ENCODE measurements at places on chromosomes 16 and 17. TPM values are rescaled to one million over a fixed set of nuclear protein-coding genes. Genes with fewer than 3 reads are reported as not detected.
A peak's percentile ranks its signal among the peaks of the same experiment; 100 is the strongest.

Gene SRL
- total RNA-seq: not detected

Gene LYRM9
- 5.4 TPM for total RNA-seq

Gene CDH5
- total RNA-seq: not detected

- DNase-seq: peak; percentile 58
- no peak overlapping the region for H3K27ac ChIP-seq
- H3K36me3 ChIP-seq: no peaks in the 10 kb centered on the region
- H3K4me3 ChIP-seq: no peak overlapping the region
- H3K27me3 ChIP-seq: peaks cover 7% of the 10 kb centered on the region
Observed at GRCh38 chr17:55527540-55528118, 16.4 kb upstream of the SMIM36 start.

DNA sequence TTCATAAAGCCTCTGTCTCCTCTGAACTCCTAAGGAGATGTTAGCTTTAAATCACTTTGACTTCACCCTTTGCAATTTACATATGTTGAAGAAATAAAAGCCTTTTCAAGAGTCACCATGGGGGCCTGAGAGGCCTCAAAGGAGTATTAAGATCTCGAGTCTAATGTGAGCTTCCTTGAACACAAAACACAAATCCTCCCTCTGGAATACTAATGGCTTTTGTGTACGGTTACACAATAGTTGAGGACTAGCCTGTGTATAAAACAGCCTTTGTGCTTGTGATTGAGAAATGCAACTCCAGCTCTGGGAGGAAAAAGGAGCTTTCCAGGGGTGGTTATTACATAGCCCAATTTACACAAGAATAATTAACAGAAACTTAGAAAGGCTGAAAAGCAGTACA lies 1140.2 kb downstream of the CDH11 start:
- no peak overlapping the region for H3K27ac ChIP-seq
- H3K27me3 ChIP-seq: no peaks in the 10 kb centered on the region
- DNase-seq: no peak
- no peak overlapping the region for H3K4me3 ChIP-seq
- no peaks in the 10 kb centered on the region for H3K4me1 ChIP-seq
- H3K36me3 ChIP-seq: no peaks in the 10 kb centered on the region

- peak overlapping the region; percentile 58 for H3K4me3 ChIP-seq
- peaks cover 1% of the 10 kb centered on the region for H3K27me3 ChIP-seq
Observed at GRCh38 chr17:2983255-2983654, 80.2 kb downstream of the OR1D5 start.

DNA sequence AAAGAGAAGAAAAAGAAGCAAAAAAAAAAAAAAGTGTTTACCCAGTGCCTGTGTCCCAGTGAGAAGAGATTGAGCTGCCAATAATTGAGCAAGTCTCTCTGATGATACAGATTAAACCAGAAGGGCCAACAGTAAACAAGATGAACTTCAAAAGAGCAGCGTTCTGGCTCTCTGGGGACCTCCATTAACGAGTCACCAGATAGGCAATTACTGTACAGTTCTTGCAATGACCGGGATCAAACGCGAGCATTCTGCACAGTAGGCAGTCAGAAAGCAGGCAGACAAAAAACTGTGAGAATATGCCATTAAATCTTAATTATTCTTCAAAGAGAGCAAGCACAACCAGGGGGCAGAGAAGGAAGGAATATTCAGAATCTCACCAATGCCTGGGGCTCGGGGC lies 626.1 kb downstream of the TMEM114 start:
- H3K4me1 ChIP-seq: no peaks in the 10 kb centered on the region
- H3K27me3 ChIP-seq: no peaks in the 10 kb centered on the region
- no peak for DNase-seq

GRCh38 chr16:783404-784161 lies 4.6 kb downstream of the RPUSD1 start:
- no peaks in the 10 kb centered on the region for H3K4me1 ChIP-seq
- H3K27ac ChIP-seq: no peak overlapping the region
- peaks cover 9% of the 10 kb centered on the region for H3K27me3 ChIP-seq
- no peak overlapping the region for H3K4me3 ChIP-seq

- H3K4me1 ChIP-seq: peaks cover 43% of the 10 kb centered on the region
- no peak for DNase-seq
- peaks cover 19% of the 10 kb centered on the region for H3K27me3 ChIP-seq
- H3K27ac ChIP-seq: peak overlapping the region; percentile 74
- peaks cover 38% of the 10 kb centered on the region for H3K36me3 ChIP-seq
Observed at GRCh38 chr16:2520784-2521531, 787 bp downstream of the AMDHD2 start.

DNA sequence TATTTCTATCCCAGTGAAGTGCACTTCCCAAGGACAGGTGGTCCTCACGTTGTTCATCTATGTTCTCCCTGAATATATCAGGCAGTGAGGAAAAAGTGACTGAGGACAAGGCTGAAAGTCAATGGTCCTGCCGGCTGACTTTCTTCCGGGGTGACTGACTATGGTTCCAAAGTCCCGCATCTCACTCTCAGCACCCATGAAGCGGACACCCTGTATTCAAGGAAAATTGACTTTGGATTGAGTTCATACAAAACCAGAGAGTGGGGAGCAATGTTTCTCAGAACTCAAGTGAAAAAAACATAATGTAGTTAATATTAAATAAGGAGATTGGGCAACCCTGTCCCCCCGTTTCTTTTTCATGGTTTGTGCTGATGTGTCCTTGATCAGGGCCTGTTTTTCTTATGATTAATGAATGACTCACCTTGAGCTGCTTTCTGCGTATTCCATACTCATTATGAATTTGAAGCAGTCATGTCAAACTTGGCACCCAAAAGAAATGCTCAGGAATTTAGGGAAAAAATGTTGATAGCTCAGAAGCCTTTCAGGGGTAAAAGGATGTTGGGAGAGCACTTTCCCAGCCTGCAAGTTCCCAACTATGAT lies 184.0 kb downstream of the CYLD start:
- no peaks in the 10 kb centered on the region for H3K4me1 ChIP-seq
- peaks cover 3% of the 10 kb centered on the region for H3K27me3 ChIP-seq
- no peak for DNase-seq
- no peak overlapping the region for H3K27ac ChIP-seq
- no peak overlapping the region for H3K4me3 ChIP-seq

DNA sequence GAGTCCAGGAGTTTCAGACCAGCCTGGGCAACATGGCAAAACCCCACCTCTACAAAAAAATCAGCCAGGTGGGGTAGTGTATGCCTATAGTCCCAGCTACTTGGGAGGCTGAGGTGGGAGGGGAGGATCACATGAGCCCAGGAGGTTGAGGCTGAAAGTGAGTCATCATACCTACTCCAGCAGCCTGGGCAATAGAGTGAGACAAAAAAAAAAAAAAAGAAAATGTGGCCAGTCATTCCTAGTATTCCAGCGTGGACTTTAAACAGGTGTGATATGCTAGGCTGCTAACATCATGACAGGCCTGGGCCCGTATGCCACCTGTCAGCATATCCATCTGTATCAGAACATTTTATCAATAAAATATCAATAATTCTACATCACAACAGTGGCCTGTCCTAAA lies 143.3 kb downstream of the AATF start:
- no peaks in the 10 kb centered on the region for H3K4me1 ChIP-seq
- no peak overlapping the region for H3K4me3 ChIP-seq
- H3K27me3 ChIP-seq: peaks cover 2% of the 10 kb centered on the region
- H3K27ac ChIP-seq: no peak overlapping the region

DNA sequence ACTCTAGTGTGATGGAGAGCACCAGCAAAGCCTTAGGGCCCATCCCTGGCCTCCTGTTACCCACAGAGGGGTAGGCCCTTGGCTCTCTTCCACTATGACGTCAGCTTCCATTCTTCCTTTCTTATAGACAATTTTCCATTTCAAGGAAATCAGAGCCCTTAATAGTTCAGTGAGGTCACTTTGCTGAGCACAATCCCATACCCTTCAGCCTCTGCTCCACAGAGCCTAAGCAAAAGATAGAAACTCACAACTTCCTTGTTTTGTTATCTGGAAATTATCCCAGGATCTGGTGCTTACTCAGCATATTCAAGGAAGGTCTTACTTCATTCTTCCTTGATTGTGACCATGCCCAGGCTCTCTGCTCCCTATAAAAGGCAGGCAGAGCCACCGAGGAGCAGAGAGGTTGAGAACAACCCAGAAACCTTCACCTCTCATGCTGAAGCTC lies at the start of gene CCL8:
TSS of gene CCL8 (plus strand) at position 397 of the 445 bp plus-strand sequence. CDS start 67 bp downstream, outside the sequence.
- no peaks in the 10 kb centered on the region for H3K36me3 ChIP-seq
- no peaks in the 10 kb centered on the region for H3K27me3 ChIP-seq
- peaks cover 8% of the 10 kb centered on the region for H3K4me1 ChIP-seq
- DNase-seq: no peak
- H3K27ac ChIP-seq: no peak within 1 kb of the TSS

- H3K4me3 ChIP-seq: no peak overlapping the region
- no peaks in the 10 kb centered on the region for H3K36me3 ChIP-seq
- H3K4me1 ChIP-seq: no peaks in the 10 kb centered on the region
- H3K27ac ChIP-seq: no peak overlapping the region
- no peaks in the 10 kb centered on the region for H3K27me3 ChIP-seq
Observed at GRCh38 chr16:60655514-60656153, 1380.6 kb downstream of the CDH8 start.

DNA sequence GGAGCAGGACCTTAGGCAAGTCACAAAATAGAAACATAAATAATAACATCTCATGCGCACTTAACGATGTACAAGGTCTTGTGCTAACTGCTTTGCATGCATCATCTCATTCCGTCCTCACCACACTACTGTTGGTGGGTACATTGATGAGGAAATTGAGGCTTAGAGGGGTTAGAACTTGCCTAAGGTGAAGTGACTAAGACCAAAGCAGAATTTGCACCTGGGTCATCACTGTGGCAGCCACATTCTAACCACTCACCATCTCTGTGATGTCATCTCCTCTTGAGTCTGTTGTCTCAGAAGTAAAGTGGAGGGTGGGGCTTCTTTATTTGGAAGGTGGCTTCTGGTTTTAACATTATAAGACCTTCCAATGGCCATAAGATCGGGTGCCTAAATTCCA lies 20.4 kb upstream of the TRIM25 start:
- H3K27ac ChIP-seq: no peak overlapping the region
- H3K36me3 ChIP-seq: peaks cover 74% of the 10 kb centered on the region
- DNase-seq: no peak
- no peaks in the 10 kb centered on the region for H3K27me3 ChIP-seq
- H3K4me3 ChIP-seq: no peak overlapping the region

- H3K4me1 ChIP-seq: peaks cover 48% of the 10 kb centered on the region
- peak overlapping the region; percentile 92 for H3K4me3 ChIP-seq
Observed at GRCh38 chr16:30997725-30998711, 12.4 kb downstream of the STX1B start.
